ENCODE measurements at places on chromosomes 12 and 14.

- DNase-seq = no peak
These were observed 3.4 kb downstream of the SLC22A17 start for GRCh38 chr14:23349156-23349845.

GRCh38 chr12:64010069-64010686 is 165.7 kb downstream of the SRGAP1 start:
- no peak for DNase-seq

DNA sequence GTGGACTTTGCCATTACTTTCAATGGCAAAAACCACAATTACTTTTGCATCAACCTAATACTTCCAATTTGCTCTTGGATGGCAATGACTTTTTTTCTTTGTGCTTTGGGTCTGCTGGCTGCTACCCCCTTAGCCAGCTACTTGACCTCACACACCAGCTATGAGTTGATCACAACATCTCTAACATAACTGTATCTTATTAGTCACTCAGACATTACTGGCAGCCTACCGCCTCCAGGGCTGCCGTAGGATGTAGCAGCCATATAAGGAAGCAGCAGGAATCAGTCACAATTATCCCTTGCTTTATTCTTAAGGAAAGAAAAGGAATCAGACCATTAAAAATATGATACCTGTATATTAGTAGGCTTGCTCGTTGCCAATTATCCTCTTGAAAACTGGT is 260.5 kb downstream of the ADAMTS20 start:
- no peak for DNase-seq

DNA sequence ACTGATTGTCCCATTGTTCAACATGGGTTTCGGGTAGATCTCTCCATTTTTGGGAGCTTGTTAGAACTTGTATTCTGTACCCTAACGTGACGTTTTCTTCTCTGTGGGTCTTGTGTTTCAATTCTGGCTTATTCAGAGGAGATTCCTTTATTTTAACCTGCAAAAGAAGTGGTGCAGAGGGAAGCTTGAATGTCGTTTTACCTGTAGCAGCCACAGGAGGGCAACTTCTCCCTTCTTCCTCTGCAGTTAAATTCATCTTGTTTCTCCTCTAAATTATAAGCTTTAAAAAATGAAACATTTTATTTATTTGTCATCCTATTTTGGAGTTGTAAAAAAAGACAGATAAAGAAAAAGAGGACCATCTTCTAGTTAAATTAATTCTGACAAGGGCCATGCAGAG is 13.7 kb upstream of the CLEC4D start:
- DNase-seq = no peak

DNA sequence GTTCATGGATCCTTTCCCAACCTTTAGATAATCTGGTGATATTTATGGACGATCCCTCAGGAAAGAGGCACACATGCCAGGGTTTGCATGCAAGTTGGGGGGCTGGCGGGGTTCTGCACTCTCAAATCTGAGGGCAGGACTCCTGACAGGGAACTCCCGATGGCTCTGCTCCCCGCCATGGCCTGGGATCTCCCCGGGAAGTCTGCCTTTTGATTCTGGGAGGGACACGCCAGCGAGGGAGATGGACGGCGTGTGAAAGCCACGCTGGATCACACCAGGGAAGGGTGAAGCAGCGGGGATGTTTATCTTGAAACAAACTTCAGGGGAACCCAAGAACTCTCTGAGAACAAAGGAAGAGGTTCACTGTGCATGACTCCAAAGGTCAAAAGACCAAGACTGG is 43.6 kb downstream of the LGMN start:
- DNase-seq = no peak

DNA sequence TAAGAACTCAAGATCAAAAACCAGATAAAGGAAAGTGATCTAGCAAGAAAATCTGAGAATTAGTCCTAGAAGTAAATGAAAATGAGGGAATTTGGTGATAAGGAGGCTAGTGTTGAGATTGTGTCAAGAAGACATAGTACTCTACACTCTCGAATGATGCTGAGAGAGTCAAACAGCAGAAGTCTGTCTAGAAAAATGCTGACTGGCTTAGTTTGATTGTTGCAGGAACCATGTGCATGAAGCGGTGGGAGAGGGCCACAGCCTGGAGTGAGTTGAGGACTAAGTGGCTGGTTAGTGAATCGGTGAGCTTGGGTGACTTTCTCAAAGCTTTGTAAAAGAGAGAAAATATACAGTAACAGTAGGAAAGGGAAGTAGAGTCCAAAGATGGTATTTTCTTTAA is 124.5 kb downstream of the LRIG3 start:
- DNase-seq = no peak

- no peak for DNase-seq
These were observed 100.7 kb downstream of the CNTN1 start for GRCh38 chr12:40792792-40793386.

- no peak for DNase-seq
These were observed 30.3 kb downstream of the NFKBIA start for GRCh38 chr14:35374263-35374712.

GRCh38 chr14:37171678-37172023 is 755 bp downstream of the SLC25A21 start:
- DNase-seq = no peak

DNA sequence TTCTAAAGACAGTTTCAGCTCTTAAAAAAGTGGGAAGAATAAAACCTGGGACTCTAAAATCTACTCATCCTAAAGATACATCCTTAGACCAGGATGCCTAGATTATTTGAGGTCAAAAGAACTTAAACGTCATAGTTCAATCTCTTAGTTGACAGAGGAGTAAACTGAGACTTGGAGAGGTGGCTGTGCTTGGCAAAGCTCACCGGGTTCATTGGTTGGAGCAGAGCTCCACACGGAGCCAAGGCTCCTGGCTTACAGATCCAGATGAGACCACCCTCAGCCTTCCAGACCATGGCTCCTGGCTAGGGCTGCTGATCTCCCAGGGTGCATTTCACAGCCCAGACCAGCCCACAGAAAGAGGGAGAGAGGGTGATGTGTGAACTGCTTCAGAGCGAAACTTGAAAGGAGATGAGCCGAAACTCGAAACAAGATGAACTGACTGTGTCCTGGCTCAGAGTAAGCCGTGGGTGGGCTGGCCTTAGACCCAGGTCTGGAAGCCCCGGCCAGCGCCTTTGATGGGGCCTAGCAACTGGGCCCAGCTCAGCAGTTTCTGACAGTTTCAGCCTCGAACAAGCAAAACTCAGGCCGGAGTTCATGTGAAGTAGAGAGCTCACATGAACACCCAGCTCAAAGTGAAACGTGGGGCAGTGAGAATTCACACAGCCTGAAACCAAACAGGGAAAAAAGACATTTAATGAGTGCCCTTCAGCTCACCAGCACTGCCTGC is 1044.8 kb downstream of the BCL11B start:
- no peak for DNase-seq

Measured in nephron progenitor cell (in vitro differentiated cells).